HS-5 (cell line): ENCODE measurements at places on chromosomes 6 and 20.

DNA sequence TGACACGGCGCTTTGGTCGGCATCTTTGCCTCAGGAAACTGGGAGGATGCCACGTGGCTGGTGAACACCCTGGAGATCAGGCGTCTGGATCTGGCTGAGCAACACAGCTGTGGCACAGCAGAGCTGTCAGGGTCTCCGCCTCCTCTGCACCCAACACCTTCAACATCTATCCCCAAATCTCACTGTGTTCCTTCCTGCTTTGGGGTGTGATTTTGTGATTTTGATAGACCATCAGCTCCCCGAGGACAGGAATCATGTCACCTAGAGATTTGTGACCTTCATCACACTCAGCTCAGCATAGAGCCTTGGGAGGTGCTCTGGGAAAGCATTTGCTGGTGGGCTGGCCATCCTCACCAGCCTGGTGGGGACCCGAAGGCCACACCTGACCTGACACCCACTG, 203.7 kb upstream of the FOXQ1 start:
- no peak for DNase-seq

- DNase-seq, result no peak
Measured at GRCh38 chr6:166310634-166311033, 2.4 kb upstream of the PRR18 start.

DNA sequence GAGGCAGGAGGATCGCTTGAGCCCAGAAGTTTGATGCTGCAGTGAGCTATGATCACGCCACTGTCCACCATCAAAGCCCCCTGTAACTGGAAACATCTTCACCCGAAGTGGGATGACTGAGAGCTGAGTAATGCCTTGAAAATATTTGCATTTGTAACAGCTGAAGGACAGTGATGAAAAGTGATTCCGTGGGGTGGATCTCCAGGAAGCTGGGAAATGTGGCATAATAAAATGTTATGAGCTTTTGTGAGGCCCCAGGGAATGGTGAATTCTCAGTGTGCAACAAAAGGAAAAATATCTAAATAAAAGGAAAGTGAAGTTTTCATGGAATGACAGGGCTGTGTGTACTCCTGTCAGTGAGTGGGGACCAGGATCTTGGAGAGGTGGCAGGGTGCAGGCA, 92.0 kb downstream of the JAG1 start:
- DNase-seq, result peak; percentile 81

- no peak for DNase-seq
Measured at GRCh38 chr6:147618927-147619326, 110.4 kb downstream of the SAMD5 start.

GRCh38 chr6:82906489-82906888, 159.2 kb downstream of the UBE3D start:
- no peak for DNase-seq

GRCh38 chr6:7939864-7940228, 29.3 kb upstream of the TXNDC5 start:
- no peak for DNase-seq

DNA sequence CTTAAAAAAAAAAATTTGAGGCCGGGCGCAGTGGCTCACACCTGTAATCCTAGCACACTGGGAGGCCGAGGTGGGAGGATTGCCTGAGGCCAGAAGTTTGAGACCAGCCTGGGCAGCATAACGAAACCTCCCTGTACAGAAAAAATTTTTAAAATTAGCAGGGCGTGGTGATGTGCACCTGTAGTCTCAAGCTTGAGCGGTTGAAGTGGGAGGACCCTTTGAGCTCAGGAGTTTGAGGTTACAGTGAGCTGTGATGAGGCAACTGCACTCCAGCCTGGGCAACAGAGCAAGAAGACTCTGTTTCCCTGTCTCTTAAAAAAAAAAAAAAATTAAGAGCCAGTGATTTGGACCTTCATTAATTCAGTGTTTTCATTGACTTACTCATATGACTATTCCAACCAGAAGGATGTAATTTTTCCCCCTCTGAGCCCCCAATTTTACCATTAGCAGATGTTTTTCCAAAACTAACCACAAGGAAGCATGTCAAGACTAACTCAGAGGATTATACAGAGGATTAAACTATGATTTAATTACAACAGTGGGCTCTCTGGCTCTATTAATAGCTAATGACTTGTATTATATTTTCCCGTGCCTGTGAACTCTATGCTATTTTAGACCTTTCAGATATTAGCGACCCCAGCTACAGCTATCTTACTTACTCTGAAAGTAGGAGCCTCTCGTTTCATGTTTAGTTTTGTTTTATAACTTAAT, 75.1 kb downstream of the ARID1B start:
- DNase-seq, result no peak

DNA sequence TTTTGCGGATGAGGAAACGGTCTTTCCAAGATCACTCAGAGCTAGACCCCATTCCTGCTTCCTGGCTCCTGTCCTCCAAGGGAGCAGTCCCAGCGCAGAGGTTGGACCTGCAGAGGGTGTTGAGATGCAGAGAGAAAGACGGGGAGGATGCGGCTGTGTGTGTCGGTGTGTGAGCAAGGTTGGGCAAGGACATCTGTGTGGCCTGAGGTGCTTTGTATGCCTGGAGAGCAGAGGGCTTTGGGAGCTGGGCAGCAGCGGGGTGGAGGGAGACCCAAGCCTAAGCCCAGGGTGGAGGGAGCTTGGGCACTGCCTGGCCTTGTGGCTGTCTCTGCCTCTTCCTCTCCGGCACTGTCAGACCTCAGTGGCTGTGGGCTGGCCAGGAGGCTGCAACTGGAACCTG, 147.4 kb upstream of the RNF24 start:
- DNase-seq, result no peak

- DNase-seq, result no peak
Measured at GRCh38 chr6:11398451-11399326, 138.9 kb upstream of the TMEM170B start.

GRCh38 chr6:119170103-119170446, 91.6 kb upstream of the FAM184A start:
- no peak for DNase-seq

DNA sequence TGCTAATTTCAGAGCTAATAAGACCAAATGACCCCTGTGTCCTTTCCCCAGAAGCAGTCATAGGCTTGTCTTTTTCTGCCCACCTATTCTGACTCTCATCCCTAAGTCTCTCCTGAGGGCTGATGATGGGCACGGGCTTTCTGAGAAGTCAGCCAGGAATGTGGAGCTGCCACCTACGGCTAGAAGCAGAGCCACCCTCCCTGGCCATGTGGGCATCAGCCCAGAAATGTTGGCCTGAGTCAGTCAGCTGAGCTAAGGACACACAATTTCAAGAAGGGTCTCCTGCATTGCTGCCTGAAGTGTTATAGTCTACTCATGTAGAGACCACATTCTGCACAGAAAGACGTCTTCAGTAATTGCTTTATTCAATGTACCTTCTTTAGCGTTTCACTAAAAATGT, 17.1 kb downstream of the MYLIP start:
- no peak for DNase-seq

GRCh38 chr6:93447874-93448273, 28.5 kb upstream of the EPHA7 start:
- DNase-seq, result no peak

GRCh38 chr6:153484056-153484455, 353.0 kb upstream of the RGS17 start:
- no peak for DNase-seq
